Fibroblast of mammary gland (primary cell): ENCODE measurements at places on chromosomes 7 and 10.

DNA sequence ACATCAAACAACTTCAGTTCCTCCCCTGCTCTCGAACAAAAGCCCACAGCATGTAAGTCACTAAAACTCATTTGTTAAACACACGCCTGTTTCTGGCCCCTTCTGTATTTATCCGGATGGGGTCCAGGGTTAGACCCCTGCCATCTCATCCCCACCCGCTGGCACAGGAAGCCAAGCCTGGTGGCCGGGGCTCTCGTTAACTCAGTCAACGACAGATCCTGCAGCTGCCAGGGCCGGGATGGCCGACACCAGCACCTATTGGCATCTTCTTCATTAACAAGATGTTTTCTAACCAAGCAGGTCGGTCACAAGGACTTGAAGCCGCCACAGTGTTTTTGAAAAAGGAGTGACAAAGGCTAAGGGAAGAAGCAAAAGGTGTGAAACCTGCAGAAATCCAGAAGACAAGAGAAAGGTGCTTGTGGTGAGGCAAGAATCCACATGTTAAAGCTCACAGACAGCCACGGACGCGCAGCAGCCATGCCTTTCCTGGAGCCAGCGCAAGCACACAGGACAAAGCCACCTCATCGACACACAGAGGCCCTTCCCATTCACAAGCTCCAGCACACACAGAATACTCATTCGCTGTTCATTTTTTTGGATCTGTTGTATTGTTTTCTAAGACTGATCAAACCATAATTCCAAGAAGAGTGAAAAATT, 202.7 kb downstream of the DIP2C start:
- no peak for DNase-seq

DNA sequence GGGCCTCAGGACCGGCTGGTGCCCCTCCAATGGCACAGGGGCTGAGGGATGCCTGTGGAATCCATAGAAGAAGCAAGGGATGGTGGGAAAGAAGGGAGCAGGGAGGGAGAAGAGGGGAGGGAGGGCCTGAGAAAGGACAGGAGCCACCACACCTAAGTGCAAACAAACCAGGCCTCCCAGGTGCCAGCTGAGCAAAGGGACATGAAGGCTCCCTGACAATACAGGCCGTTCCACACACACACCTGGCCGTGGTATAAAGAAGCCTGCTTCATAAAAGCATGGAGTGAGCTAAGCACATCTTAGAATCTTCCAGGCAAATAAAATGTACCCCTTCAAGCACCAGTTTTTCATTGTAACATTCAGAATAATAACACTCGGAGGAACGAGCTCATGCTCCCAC, 54.0 kb downstream of the OAT start:
- no peak for DNase-seq

DNA sequence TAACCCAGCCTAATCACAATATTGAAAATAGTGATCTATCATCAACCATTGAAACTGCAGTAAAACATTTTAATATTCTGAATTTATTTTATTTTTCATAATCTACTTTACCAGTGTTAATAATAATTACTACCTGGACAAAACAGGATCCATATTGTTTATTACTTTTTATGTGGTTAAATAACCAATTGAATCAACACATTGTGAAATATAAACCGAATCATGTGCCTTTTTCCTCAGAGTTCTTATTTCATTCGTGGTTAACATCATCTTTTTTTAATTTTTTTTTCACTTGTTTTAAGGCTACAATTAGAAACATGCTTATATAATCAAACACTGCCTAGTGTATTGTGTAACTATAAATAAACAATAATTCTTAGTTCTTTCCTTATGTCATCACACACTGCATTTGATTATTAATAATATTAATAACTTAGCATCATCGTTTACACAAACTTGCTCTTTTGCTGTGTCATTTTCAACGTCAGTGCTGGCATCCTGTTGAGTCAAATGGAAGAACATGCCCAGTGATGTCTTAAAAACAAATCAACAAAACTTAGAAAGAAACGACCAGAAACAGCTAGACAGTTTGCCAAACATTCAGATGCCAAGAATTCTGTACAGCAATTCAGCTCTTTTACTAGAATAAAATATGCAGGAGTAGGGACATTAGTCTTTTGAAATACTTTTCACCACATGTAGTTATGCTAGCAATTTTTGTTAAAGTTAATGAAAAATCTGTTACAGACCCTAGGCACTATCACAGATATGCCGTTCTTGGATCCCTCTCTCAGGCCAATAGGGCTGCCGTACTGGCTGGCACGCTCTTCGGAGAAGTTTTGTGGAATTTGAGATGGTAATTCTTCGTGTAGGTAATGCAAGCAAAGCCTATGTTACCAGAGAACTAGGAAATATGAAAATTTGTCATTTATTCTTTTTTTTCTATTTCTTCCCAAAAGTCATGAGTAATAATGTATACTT, 330.4 kb upstream of the SEMA3A start:
- peak; percentile 89 for DNase-seq

GRCh38 chr7:90705391-90706071, 109.4 kb downstream of the CDK14 start:
- DNase-seq = no peak

GRCh38 chr7:41574377-41574776, 128.5 kb downstream of the INHBA start:
- peak; percentile 17 for DNase-seq

- DNase-seq = peak; percentile 82
These were observed 262.8 kb upstream of the GRB10 start for GRCh38 chr7:51045319-51046102.

- peak; percentile 87 for DNase-seq
These were observed 38.5 kb downstream of the CDK1 start for GRCh38 chr10:60816628-60817397.

DNA sequence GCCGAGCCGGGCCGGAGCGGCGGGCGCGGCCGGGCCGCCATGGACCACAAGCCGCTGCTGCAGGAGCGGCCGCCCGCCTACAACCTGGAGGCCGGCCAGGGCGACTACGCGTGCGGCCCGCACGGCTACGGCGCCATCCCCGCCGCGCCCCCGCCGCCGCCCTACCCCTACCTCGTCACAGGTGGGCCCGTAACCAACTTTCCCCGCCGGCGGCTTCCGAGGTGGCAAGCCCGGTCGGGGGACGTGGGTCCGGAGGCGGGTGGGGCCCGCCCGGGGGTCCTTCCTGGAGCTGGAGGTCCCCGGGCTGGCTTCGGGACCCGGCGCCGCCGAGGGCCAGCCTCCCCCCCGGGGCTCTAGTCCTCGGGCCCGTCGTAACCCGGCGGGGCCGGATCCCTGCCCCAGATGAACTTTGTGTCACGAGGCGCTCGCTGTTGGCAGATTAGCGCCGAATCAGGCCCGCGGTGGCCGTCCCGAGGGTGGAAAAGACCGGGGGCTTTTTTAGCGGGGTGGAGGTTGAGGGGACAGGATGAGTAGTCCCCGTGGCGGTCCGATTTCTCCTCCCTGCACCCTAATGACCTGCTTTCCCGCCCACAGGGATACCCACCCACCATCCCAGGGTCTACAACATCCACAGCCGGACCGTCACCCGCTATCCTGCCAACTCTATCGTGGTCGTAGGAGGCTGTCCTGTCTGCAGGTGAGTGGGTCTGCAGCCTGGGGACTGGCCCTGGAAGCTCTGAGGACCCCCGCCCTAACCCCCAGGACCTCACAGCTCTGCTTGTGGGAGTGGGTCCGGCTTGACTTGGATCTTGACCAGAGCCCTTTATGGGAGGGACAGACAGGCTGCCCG, 496 bp downstream of the BRI3 start:
- no peak for DNase-seq

GRCh38 chr10:110076559-110077318, 69.0 kb downstream of the ADD3 start:
- peak; percentile 95 for DNase-seq

- peak; percentile 47 for DNase-seq
These were observed 83.5 kb downstream of the SEMA3D start for GRCh38 chr7:85103357-85103756.

DNA sequence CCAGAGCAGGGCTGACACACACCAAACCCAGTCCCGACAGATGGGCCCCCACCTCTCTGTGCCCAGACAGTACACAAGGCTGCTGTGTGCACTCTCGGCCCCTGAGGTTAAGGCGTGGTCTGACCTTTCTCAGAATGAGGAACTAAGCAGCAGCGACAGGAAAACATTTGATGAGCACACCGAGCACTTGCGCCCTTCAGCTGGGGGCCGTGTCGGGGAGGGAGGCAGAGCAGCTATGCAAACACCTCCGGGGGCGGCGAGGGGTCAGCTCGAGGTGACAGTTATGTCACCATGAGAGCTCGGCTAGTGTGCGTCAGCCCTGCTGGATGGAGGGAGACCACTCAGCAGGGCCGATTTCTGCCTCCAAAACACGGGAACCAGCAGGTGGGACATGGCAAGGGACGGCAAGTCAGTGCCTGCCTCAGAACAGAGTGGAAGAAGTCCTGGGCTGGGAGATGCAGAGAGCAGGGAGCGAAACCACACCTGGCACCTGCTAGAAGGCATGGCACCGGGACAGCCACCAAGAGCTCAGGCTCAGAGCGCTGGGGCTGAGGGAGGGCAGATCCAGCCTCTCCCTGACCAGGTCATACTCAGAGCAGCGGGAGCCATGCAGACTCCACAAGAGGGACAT, 57.4 kb downstream of the CHST15 start:
- DNase-seq = no peak

DNA sequence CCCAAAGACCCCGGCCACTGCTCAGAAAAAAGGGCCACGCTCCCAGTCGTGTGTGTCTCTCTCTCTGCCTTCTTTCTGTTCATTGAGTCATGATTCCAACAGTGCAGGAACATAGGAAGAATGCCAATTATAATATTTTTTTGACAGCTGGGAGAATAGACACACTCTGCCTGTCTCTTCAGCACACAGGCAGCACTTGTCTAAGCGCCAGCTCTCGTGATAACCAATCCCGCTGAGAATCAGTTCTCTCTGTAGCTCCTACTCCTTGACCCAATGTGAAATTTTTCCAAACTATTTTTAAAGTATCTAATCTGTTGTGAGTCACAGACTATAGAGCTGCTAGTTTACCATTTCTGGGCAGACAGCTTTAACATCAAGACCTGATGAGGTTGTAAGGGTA, 145.7 kb upstream of the RHEB start:
- peak; percentile 88 for DNase-seq

- DNase-seq = no peak
These were observed 178.4 kb downstream of the ADARB2 start for GRCh38 chr10:1558906-1559305.

GRCh38 chr10:127556916-127557315, 7.8 kb downstream of the NPS start:
- DNase-seq = peak; percentile 4

DNA sequence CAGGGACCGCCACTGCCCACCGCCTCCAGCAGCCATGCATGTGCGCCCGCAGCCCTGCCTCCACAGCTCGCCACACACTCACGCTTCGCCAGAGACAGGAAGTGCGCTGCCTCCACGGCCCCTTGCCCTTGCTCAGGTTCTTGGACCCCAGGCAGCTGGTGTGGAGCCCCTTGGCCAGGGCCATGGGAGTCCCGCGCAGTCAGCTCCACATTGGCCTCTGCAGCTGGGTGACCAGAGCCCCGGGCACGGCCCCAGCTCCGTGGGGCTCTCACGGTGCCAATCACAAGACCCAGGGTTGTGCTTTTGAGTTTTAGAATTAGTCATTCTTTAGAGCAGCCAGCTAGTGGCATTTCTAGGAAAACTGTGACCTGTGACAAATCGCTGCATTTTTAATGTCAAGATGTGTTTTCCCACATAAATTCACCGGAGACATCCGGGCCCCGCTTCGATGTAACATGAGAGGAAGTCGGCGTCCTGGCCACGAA, 4.3 kb upstream of the UTF1 start:
- DNase-seq = no peak

DNA sequence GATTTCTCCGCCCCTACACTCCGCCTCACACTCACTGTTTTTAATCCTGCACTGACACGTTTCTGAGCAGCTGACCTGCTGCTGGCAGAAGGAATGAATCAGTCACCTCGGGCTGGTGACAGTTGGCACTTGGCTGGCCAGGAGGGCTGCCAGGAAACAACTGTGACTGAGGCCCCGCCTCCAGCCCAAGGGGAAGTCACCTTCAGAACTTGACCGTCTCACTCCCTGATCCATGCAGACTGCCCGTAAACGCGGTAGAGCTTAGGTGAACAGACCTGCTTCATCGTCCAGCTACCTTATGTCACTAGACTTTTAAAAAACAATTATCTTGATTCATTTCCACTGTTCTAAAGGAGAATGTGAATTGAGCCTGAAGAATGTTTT, 107.5 kb downstream of the DOCK1 start:
- DNase-seq = peak; percentile 7

- DNase-seq = no peak
These were observed 332.1 kb downstream of the PTPRN2 start for GRCh38 chr7:158255558-158255957.

- no peak for DNase-seq
These were observed 31.5 kb downstream of the PIK3AP1 start for GRCh38 chr10:96688789-96689188.

DNA sequence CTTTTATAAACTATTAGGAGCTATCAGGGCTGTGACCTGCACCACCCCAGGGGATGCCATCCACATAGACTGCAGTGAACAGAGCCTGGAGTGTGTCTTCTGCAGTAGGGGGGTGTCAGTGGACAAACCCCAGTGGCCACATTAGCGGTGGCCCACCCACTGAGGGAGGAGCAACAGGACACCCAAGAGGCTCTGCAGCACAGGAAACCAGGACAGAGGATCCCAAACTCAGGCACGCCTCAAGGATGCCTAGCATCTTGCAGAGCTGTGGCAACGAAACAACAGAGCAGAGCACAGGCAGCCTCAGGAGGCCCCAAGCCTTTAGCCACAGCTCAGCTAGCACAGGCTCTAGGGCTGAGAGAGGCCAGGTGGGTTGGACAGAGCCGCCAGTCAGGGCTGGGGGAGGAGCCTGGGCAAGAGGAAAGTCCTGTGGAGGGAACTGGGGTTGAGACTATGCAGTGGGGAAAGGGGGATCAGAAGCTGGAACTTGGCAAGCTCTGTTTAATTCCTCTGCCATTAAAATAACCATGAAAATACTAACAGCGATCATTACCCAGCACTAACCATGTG, 53.8 kb downstream of the GRID1 start:
- DNase-seq = no peak

- peak; percentile 99 for DNase-seq
These were observed 141.4 kb upstream of the PRKCQ start for GRCh38 chr10:6721480-6721879.

DNA sequence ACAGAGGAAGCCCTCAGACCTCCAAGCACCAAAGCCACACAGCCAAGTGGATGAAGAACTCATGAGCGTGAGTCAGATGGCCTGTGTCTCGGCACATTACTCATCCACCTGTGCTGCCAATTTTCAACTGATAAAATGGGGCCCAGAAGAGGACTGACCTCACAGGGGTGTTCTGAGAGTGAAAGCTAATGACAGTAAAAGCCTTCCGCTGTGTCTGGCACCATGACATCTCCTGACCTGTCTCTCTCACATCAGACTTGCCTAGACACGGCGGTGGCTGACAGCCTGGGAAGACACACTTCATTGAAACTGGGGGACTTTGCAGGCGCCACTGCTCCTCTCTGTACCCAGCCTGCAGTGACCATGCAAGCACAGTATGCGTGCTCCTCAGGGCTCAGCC, 8.3 kb upstream of the SLC18A3 start:
- peak; percentile 36 for DNase-seq

- no peak for DNase-seq
These were observed 16.1 kb downstream of the KMT2C start for GRCh38 chr7:152419473-152420429.
